ENCODE measurements at places on chromosomes 5 and 9. TPM values are rescaled to one million over a fixed set of nuclear protein-coding genes. Genes with fewer than 3 reads are reported as not detected.
A peak's percentile ranks its signal among the peaks of the same experiment; 100 is the strongest.

Gene PCDHA9
- total RNA-seq, result 0.68 TPM

Gene LOX
- 21.2 TPM for total RNA-seq

Gene WWC1
- total RNA-seq, result 60.8 TPM

Gene SNAPC4
- total RNA-seq, result 12.4 TPM

Gene SPATA31D4
- total RNA-seq, result not detected

Gene RABEPK
- total RNA-seq, result 10.4 TPM

Gene DIRAS2
- 0.61 TPM for total RNA-seq

Gene SLC34A3
- total RNA-seq, result not detected

DNA sequence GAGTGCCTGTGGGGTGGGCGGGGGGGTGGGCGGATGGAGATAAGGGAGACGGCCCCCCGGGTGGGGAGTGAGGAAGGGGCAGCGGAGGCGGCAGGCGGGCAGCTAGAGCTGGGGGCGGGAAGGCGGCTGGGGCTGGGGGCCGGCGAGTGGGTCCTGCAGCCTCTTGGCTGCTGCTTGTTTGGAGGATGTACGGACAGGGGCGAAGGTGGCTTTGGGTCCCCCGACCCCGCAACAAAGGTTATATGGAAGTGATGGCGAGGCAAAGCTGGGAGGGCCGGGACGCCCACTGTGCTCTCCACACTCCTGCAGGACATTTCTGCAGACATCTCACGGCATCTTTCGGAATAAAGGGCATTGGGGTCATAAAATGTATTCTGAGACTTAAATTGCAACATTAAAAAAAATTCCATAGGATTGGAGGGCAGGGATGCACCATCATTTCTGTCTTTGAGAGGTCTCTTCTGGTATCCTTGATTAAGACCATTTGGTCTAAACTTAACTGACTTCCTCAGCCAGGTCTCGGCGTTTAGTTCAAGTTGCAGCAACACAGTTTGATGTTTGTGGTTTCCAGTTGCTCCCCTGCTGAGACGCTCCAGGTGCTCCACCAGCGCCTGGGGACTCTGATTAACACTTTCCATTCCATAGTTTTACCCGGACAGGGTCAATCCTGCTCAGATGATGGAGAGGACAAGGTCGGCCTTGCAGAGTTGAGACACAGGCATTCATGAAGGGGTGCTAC, 101.6 kb upstream of the SSBP2 start:
- peak overlapping the region; percentile 97 for H3K27ac ChIP-seq
- DNase-seq, result peak; percentile 58
- no peaks in the 10 kb centered on the region for H3K36me3 ChIP-seq
- H3K4me1 ChIP-seq, result peaks cover 32% of the 10 kb centered on the region

DNA sequence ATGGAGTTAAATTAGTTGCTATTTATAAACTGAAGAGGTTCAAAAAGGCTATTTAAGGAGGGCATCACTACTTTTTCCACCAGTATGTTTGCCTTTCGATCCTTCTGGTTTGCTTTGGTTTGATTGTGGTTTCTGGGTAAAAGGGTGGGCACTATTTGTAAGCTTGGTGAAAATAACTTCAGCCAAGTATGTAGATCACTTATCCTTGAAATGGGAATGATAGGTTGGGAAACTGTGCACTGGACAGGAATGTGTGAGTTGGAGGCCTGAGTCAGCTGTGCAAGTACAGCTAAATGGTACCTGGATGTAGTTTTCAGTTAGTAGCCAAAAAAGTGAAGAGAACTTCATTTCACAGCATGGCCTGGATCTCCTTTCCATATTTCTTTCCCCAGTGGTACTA, 466.2 kb downstream of the ENC1 start:
- H3K36me3 ChIP-seq, result no peaks in the 10 kb centered on the region
- H3K27me3 ChIP-seq, result no peaks in the 10 kb centered on the region
- DNase-seq, result no peak
- no peaks in the 10 kb centered on the region for H3K4me1 ChIP-seq
- no peak overlapping the region for H3K4me3 ChIP-seq
- H3K27ac ChIP-seq, result no peak overlapping the region

DNA sequence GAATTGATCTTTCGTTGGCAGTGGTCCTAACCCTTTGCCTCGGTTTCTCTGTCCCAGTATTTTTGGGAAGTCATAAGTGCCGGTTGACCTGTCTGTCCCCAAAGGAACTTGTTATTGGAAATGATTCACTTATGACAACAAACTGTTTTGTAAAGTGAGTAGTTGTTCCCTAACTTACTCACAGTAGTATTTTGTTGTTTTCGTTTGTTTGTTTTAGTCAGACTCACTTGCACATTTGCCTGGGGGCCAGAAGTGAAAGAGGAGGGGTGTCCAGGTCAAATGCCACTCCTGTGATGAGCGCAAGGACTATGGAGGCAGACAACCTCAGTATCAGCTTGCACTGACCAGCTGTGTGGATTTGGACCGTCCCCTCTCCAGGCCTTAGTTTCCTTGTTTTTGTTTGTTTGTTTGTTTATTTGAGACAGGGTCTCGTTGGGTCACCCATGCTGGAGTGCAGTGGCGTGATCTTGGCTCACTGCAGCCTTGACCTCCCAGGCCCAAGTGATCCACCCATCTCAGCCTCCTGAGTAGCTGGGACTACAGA, 47.3 kb downstream of the ANKRD55 start:
- H3K27ac ChIP-seq, result no peak overlapping the region
- no peaks in the 10 kb centered on the region for H3K36me3 ChIP-seq
- H3K27me3 ChIP-seq, result no peaks in the 10 kb centered on the region
- H3K4me1 ChIP-seq, result peaks cover 3% of the 10 kb centered on the region
- no peak for DNase-seq
- H3K4me3 ChIP-seq, result no peak overlapping the region

GRCh38 chr5:91367344-91367743, 15.8 kb downstream of the ARRDC3 start:
- no peak overlapping the region for H3K27ac ChIP-seq
- H3K36me3 ChIP-seq, result peaks cover 26% of the 10 kb centered on the region
- DNase-seq, result no peak

DNA sequence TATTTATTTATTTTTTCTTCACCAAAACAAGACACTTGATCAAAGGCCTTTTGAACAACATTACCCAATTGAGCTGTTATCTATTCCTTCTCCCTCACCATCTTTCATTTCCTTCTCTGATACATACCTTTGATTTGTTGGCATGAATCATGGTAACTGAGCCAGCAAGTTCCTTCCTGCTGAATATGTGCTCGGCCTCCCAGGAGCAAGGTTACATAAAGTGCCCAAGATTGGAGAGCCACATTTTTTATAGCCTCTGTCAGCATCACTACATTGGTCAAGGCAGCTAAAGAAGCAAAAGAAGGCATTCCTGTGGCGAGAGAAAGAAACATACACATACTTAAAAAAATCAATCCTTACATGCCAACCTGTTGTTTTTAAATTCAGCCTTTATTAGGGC, 369.6 kb downstream of the CYLC2 start:
- DNase-seq, result no peak
- no peak overlapping the region for H3K4me3 ChIP-seq

DNA sequence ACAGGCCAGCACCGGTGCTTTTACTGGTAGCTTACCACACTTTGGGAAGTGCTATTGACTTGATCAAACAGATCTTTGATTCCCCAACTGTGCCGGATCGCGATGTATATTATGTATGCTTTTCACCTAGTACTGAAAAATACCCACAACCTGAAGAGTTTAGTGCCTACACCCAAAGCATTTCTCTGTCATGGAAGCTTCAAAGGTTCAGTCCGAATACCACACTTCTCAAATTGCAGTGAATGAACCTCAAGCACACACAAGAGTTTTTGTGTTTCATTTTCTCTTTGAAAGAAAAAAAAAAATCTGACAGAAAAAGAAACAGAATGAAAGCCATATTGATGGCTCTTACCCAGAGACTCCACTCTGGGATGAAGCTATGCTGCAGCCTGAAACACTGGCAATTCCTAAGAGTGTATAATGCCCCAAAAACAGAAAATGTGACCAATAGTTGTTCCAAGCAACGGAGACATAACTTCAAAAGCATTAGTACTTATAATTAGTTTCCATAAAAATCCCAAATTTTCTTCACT, 100.9 kb downstream of the EBF1 start:
- H3K4me1 ChIP-seq, result peaks cover 19% of the 10 kb centered on the region
- no peak overlapping the region for H3K4me3 ChIP-seq
- H3K36me3 ChIP-seq, result no peaks in the 10 kb centered on the region

DNA sequence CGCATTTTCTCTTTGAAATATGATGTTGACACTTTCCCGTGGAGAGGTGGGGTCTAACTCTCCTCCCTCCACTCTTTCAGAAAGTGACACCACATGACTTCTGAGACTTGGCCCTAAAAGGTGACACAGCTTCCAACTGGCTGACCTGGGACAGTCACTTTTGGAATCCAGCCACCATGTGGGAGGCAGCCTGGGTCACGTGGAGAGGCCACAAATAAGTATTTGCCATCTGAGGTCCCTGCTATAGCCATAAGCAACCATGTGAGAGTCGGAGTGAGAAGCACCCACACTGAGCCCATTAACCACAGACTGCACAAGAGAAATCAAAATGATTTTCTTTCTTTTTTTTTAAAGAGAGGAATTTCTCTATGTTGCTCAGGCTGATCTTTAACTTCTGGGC, 4.1 kb upstream of the PHYKPL start:
- H3K27ac ChIP-seq, result peak overlapping the region; percentile 14
- H3K4me1 ChIP-seq, result no peaks in the 10 kb centered on the region
- no peaks in the 10 kb centered on the region for H3K27me3 ChIP-seq
- peak; percentile 72 for DNase-seq
- no peaks in the 10 kb centered on the region for H3K36me3 ChIP-seq

DNA sequence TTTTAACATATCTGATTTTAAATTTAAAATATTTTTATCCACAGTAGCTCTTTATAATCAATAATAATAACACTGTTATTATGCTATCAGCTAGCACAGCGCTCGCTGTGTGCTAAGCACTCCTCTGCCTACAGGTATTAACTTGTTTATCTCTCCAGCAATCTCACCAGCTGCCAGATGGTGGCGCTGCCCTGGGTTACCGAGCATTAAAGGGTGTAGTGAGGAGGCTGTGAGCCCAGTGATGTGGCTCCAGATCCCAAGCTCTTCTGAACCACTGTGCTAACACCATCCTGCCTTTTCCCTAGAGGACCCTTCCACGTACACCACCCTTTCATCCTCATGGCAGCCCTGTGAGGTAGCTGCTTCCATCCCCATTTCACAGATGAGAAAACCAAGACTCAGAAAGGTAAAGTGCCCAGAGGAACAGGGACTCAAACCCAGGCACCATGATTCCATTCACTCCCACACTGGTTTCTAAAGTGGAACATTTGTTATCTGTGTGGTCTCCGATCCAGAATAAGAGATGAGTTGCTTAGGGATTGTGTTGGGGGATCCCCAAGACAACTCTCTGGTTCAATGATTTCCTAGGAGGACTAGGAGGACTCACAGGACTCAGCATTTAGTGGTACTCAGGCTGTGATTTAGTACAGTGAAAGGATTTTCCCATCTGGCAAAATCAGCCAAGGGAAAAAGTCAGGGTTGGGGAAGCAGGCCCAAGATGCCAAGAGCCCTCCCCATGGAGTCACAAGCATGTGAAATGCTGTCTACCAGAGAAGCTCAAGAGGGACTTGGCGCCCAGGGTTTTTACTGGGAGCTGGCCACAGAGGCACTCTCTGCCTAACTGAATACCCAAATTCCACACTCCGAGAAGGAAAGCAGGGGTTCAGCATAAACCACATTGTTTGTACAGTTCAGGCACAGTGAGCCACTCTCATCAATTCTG, 7.0 kb downstream of the IGFBPL1 start:
- no peak overlapping the region for H3K4me3 ChIP-seq
- H3K36me3 ChIP-seq, result no peaks in the 10 kb centered on the region
- peaks cover 20% of the 10 kb centered on the region for H3K27me3 ChIP-seq
- no peak for DNase-seq
- peaks cover 8% of the 10 kb centered on the region for H3K4me1 ChIP-seq
- no peak overlapping the region for H3K27ac ChIP-seq

- no peaks in the 10 kb centered on the region for H3K36me3 ChIP-seq
- H3K4me1 ChIP-seq, result no peaks in the 10 kb centered on the region
- no peak overlapping the region for H3K4me3 ChIP-seq
- no peak overlapping the region for H3K27ac ChIP-seq
- no peaks in the 10 kb centered on the region for H3K27me3 ChIP-seq
- no peak for DNase-seq
Measured at GRCh38 chr9:95627802-95628201, 111.0 kb upstream of the PTCH1 start.

DNA sequence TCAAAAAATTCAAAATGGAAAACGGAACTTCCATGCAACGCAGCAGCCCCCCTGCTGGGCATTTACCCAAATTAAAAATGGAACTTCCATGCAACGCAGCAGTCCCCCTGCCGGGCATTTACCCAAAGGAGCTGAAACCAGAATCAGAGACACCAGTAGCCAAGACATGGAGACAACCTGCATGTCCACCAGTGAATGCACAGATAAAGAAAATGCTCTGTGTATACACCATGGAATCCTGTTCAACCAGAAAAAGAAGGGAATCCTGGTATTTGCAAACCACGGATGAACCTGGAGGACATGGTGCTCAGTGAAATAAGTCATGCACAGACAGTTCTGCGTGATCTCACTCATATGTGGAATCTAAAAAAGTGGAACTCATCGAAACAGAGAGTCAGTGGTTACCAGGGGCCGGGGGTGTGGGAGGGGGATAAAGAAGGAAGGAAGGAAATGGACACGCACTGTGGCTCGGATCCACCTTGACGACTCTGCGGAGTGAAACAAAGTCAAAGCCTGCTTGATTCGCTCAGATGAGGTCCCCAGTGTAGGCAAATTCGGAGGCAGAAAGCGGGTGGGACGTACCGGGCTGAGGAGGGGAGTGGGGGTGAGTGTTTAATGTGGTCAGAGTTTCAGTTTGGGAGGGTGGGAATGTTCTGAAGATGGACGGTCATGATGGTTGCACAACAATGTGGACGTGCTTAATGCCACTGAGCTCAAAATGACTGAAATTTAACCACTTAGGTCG, 40.2 kb upstream of the EXOC3 start:
- H3K4me3 ChIP-seq, result no peak overlapping the region
- no peaks in the 10 kb centered on the region for H3K27me3 ChIP-seq
- H3K36me3 ChIP-seq, result no peaks in the 10 kb centered on the region
- H3K4me1 ChIP-seq, result peaks cover 4% of the 10 kb centered on the region
- no peak for DNase-seq
- no peak overlapping the region for H3K27ac ChIP-seq
